ENCODE measurements at places on chromosomes 7 and 10. TPM values are rescaled to one million over a fixed set of nuclear protein-coding genes. Genes with fewer than 3 reads are reported as not detected.

GRCh38 chr10:17229967-17230682 lies 2.1 kb downstream of the VIM start:
- DNase-seq: peak; percentile 83
- H3K36me3 ChIP-seq: peaks cover 28% of the 10 kb centered on the region
- H3K27me3 ChIP-seq: peaks cover 35% of the 10 kb centered on the region
- peak overlapping the region; percentile 97 for H3K4me3 ChIP-seq

- H3K4me1 ChIP-seq: peaks cover 14% of the 10 kb centered on the region
- H3K27ac ChIP-seq: no peak overlapping the region
- H3K4me3 ChIP-seq: no peak overlapping the region
- no peaks in the 10 kb centered on the region for H3K36me3 ChIP-seq
- DNase-seq: no peak
- H3K27me3 ChIP-seq: peaks cover 11% of the 10 kb centered on the region
Observed at GRCh38 chr7:148274118-148274517, 316.4 kb upstream of the C7orf33 start.

- H3K27me3 ChIP-seq: no peaks in the 10 kb centered on the region
- no peak overlapping the region for H3K4me3 ChIP-seq
- H3K4me1 ChIP-seq: no peaks in the 10 kb centered on the region
- H3K36me3 ChIP-seq: no peaks in the 10 kb centered on the region
- no peak for DNase-seq
Observed at GRCh38 chr7:144969787-144970186, 133.9 kb upstream of the TPK1 start.

DNA sequence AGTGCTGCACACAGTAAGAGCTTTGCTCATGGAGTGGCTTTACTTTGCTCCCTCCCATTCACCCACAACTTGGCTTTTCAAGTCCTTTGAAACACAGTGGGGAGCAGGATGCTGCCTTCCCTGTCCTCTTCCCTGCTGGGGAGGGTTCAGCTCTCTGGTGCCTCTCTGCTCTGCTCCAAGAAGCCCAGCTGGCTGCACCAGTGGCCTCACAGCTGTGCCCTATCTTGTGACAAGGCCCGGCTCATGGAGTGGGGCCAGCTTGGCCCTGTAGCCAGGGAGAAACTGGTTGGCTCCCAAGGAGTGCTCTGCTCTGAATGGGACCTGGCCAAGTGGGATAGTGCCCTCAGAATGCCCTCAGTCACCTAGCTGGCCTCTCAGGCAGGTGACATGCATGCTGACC lies 212.3 kb upstream of the ZMIZ1 start:
- H3K4me3 ChIP-seq: no peak overlapping the region
- H3K27me3 ChIP-seq: peaks cover 10% of the 10 kb centered on the region
- no peaks in the 10 kb centered on the region for H3K36me3 ChIP-seq
- H3K4me1 ChIP-seq: peaks cover 21% of the 10 kb centered on the region

DNA sequence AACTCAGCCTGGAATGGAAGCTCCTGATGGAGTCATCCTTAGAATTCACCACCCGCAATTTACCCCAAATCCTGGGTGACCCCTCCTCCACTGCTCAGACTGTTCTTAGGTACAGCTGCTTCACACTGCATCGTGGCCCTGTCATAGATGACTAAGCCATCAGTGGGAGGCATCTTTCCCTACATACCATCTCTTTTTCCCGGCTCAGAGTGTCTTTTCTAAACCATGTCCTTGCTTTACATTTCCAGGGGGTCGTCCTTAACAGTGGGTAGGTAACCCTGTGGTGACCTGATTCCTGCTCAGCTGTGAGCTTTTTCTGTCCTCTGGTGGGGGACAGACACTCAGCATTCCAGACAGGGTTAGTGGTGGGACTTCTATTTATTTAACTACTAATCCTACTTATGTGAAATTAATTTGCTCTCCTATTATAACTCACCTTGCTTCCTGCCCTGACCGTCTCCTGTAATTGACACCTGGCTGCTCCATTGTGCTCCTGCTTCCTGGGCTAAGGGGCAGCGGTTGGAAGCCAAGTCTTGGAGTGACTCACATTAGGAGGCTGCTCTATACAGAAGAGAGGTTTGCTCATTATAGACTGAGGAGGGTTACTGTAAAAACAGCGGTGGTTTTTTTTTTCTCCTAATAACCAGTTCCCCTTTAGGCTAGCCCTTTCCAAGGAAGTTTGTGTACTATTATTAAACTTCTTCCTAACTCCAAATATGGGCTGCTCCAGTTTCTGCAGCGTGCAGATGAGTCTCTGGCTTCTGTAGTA lies 40.6 kb downstream of the PYROXD2 start:
- no peak for DNase-seq
- H3K4me1 ChIP-seq: peaks cover 34% of the 10 kb centered on the region
- peaks cover 11% of the 10 kb centered on the region for H3K27me3 ChIP-seq
- H3K4me3 ChIP-seq: peak overlapping the region; percentile 32
- H3K27ac ChIP-seq: peak overlapping the region; percentile 50

DNA sequence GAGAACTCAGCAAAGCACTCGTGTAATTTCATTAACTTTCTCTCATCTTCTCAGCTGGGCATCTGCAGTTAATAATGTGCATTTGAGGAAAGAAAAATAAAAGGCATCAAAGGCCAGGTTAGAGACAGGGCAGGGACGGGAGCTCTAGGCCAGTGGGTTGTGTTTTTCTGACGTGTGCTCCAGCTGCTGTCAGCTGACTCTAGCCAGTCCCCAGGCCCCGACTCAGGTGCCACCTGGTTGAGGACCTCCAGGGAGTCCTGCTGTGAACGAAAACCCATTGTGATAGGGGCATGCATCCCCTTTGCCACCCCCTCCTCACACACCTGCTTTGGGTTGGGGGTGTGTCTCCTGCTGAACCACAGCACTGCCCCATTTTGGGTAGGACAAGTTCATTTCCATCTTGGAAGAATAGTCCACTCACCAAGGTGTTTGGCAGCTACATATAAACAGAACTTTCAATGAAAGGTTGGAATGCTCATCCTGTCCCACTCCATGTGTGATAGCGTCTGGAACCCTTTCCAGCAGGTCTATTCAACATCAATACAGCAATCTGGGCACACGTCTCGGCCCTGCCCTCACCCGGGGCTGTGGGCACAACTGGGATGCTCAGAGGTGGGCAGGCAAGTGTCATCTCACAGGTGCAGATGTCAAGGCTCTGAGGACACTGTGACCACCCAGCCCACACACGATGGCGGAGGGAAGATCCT lies 146.1 kb upstream of the FAM20C start:
- peaks cover 27% of the 10 kb centered on the region for H3K27me3 ChIP-seq
- H3K4me3 ChIP-seq: no peak overlapping the region
- H3K27ac ChIP-seq: no peak overlapping the region
- H3K36me3 ChIP-seq: no peaks in the 10 kb centered on the region
- H3K4me1 ChIP-seq: peaks cover 4% of the 10 kb centered on the region

- no peak for DNase-seq
- peak overlapping the region; percentile 53 for H3K27ac ChIP-seq
- H3K4me3 ChIP-seq: no peak overlapping the region
- H3K4me1 ChIP-seq: peaks cover 43% of the 10 kb centered on the region
- no peaks in the 10 kb centered on the region for H3K27me3 ChIP-seq
- peaks cover 42% of the 10 kb centered on the region for H3K36me3 ChIP-seq
Observed at GRCh38 chr7:130400120-130400572, 19.9 kb downstream of the CPA1 start.

DNA sequence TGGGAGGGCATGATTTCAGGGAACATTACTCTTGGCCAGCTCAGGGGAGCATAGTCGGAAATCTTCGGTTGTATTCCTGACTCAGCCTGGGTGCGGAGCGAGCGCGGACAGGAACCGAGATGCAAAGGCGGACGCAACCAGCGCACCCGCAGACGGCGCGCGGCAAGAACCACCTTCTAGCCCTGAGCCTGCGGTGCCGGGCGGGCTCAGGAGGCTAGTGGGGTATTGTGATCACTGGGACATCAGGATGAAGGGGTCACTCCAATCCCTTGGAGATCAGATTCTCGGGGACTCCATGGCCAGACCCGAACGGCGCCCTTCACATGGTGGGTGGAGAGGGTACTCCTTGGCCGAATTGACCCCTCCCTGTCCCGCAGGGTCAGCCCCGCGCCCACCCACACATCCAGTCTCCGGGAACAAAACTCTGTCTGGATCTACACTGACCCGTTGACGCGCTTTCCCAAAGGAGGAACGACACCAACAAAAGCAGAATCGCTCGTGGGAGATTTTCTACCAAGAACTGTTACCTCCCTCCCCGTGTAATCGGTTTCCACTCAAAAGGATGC lies 730.5 kb downstream of the ZWINT start:
- peak; percentile 67 for DNase-seq
- H3K27ac ChIP-seq: peak overlapping the region; percentile 74
- peak overlapping the region; percentile 97 for H3K4me3 ChIP-seq
- no peaks in the 10 kb centered on the region for H3K36me3 ChIP-seq

GRCh38 chr7:20409961-20410360 lies 79.3 kb downstream of the ITGB8 start:
- no peak for DNase-seq
- no peak overlapping the region for H3K27ac ChIP-seq
- H3K36me3 ChIP-seq: peaks cover 14% of the 10 kb centered on the region
- no peaks in the 10 kb centered on the region for H3K27me3 ChIP-seq
- peaks cover 16% of the 10 kb centered on the region for H3K4me1 ChIP-seq
- no peak overlapping the region for H3K4me3 ChIP-seq

- no peak overlapping the region for H3K27ac ChIP-seq
- no peaks in the 10 kb centered on the region for H3K27me3 ChIP-seq
- no peaks in the 10 kb centered on the region for H3K4me1 ChIP-seq
- no peak for DNase-seq
Observed at GRCh38 chr10:10526846-10527245, 490.8 kb upstream of the CELF2 start.

DNA sequence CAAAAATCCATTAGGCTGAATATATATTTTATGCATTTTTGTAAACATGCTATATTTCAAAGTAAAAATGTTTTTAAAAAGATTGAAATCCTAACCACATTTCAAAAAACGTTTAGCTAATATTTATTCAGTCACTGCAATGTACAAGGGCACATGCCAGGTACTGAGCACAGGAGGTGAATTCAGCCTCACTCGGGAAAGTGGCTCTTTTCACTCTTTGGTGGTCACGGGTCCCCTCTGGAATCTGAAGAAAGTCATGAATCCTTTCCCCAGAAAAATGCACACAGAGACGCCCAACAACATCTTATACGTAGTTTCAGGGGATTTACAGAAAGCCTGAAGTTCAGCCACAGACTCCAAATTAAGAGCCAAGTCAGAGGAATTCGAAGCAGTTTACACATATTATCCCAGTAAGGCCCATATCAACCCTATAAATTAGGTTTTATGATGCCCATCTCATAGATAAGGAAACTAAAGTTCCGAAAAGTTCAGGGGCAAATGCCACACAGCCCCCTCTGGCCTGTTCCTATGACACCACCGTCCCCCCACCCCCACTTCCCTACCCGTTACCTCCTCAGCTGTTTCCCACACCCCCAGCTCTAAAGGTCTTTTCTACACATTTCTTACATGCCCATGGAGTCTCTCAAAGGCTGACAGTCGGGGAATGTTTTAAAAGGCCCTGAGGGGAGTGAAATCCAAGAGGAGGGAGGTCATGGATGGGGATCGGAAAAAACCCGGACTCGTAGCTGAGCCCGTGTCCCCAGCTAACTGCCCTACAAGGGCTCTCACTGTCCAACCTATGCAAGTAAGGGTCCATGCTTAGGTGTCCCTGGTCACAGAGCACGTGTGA lies 9.6 kb upstream of the SVOPL start:
- no peak overlapping the region for H3K4me3 ChIP-seq
- H3K27ac ChIP-seq: no peak overlapping the region
- no peaks in the 10 kb centered on the region for H3K36me3 ChIP-seq
- DNase-seq: no peak

GRCh38 chr10:132700156-132701098 lies 85.5 kb downstream of the NKX6-2 start:
- peaks cover 15% of the 10 kb centered on the region for H3K4me1 ChIP-seq
- H3K27me3 ChIP-seq: peaks cover 3% of the 10 kb centered on the region
- no peak overlapping the region for H3K27ac ChIP-seq
- peaks cover 11% of the 10 kb centered on the region for H3K36me3 ChIP-seq
- H3K4me3 ChIP-seq: peak overlapping the region; percentile 27

GRCh38 chr7:47295606-47296005 lies 286.3 kb downstream of the TNS3 start:
- no peaks in the 10 kb centered on the region for H3K27me3 ChIP-seq
- no peak overlapping the region for H3K4me3 ChIP-seq
- peaks cover 47% of the 10 kb centered on the region for H3K36me3 ChIP-seq
- no peak for DNase-seq
- no peak overlapping the region for H3K27ac ChIP-seq
- H3K4me1 ChIP-seq: peaks cover 11% of the 10 kb centered on the region

- H3K4me3 ChIP-seq: no peak overlapping the region
- H3K36me3 ChIP-seq: peaks cover 4% of the 10 kb centered on the region
- peaks cover 14% of the 10 kb centered on the region for H3K4me1 ChIP-seq
- H3K27me3 ChIP-seq: no peaks in the 10 kb centered on the region
- no peak for DNase-seq
- peak overlapping the region; percentile 12 for H3K27ac ChIP-seq
Observed at GRCh38 chr10:51083356-51083853, 9.1 kb downstream of the PRKG1 start.

- DNase-seq: no peak
- H3K27ac ChIP-seq: no peak overlapping the region
- peaks cover 29% of the 10 kb centered on the region for H3K36me3 ChIP-seq
- no peaks in the 10 kb centered on the region for H3K27me3 ChIP-seq
- no peak overlapping the region for H3K4me3 ChIP-seq
- no peaks in the 10 kb centered on the region for H3K4me1 ChIP-seq
Observed at GRCh38 chr7:99002827-99003212, 124.5 kb downstream of the TRRAP start.

Gene PON3
- 0.17 TPM for total RNA-seq

Gene CYP3A7
- 0.46 TPM for total RNA-seq

Gene HMX3
- not detected for total RNA-seq

Gene TUBB8
- total RNA-seq: 0.46 TPM

Gene ZNF862
- total RNA-seq: 21.2 TPM

Gene CHST15
- 56.2 TPM for total RNA-seq

Gene OR6B1
- total RNA-seq: not detected

Gene SOSTDC1
- 6.0 TPM for total RNA-seq

Gene CFAP46
- 10.9 TPM for total RNA-seq

Gene ABCB4
- 1.00 TPM for total RNA-seq

Gene SPDYE16
- 0.51 TPM for total RNA-seq

Measured in type B pancreatic cell (in vitro differentiated cells).